ENCODE measurements at places on chromosomes 11 and 22.

DNA sequence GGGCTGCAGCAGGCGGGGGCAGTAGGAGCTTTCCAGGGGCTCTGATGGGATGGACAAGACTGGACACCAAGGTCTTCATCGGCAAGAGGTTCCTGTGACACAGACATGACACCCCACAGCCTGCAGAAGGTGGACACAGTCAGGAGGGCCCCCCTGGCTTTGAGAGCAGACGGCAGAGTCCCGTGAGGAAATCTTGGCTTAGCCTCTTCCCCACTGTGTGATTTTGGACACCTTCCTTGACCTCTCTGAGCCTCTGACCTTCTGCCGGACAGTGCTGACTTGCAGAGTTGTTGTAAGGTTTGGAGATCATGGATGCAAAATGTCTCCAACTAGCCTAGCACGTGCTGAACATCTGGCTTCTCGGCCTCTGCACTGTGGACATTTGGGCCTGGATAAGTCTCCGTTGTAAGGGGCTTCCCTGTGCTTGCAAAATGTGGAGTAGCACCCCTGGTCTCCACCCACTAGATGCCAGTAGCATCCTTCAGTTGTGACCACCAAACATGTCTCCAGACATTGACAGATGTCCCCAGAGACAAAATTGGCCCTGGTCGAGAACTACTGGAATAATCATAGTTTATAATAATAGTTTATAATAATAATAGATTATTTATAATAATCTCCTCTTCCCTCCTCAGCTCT lies 54.6 kb downstream of the MCM5 start:
- no peak for DNase-seq

- no peak for DNase-seq
These were observed 9.1 kb downstream of the FLRT1 start for GRCh38 chr11:64044730-64045393.

DNA sequence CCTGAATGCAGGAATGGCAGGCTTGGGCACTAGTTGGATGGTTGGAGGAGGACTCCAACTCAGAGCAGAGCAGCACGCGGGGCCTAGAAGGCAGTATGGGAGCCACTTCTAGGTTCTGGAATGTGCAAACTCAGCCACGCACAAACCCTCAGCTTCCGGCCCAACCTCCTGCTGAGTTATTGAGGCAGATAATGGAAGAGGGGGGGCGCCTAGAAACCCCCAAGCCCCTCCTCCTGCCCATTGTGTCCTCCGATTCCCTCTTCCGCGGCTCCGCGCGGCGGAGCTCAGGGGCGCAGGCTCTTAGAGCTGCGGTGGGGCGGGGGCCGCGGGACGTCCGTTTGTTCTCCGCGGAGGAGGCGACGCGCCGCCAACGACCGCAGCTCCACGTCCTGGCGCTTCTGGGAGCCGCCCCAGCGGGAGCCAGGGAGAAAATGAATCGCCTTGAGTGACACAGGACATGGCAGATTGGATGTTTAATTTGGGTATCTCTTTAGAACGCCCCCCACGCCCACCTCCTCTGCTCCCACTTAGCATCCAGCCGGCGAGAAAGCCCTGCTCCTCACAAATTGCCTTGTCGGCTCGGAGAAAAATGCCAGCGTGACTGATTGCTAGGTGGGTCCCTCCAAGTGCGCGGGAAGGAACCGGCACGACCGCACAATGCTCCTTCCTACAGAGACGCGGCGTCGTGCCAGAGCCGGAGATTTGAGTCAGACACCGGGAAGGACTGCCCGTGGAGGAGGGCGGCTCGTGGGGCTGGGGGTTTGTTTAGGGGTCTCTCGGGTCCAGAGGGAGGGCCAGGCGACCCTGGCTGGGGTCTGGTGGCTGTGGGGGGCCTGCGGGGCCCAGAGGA lies 144.6 kb downstream of the NECTIN1 start:
- DNase-seq, result no peak

- DNase-seq, result no peak
These were observed 41.8 kb downstream of the ENTHD1 start for GRCh38 chr22:39851606-39852315.
